Hepatocyte (in vitro differentiated cells): ENCODE measurements at places on chromosomes 1 and 21.

DNA sequence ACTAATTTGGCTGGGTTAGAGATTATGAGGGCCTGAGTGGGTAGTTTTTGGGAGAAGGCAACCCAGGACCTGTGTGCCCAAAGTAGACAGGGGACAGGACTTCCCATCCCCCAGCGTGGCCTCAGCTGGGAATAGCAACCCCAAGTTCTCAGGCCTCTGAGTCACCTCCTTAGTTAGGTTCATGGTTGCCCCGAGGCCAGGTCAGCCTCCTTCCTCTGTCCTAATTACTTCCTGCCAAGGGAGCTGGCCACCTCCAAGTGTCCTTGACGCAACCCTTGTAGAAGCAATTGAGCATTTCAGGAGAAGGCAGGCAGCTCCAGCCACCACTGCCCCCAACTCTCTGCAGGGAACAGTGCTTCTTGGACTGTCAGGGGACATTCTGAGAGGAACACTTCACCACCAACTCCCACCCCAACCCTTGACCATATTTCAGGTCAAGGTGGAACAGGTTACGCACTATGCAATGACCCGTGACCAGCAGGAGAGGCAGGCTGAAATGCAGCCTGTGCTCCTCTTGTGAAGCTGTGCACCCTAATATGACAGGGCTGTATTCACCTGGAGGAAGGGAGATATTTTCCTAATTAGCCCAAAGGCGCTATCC is 5.1 kb upstream of the NT5C1A start:
- no peak for DNase-seq

DNA sequence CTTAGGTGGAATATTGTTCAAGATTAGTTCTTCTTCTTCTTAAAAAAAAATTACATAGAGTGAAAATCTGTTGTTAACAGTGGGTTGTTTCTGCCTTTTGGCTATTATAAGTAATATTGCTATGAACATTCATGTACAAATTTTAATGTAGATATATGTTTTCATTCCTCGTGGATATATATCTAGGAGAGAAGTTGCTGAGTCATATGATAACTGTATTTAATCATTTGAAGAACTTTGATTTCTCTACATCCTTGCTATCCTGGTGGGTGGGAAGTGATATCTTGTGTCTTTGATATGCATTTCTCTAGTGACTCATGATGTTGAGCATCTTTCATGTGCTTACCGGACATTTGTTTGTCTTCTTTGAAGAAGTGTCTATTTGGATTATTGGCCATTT is 29.9 kb downstream of the MAST2 start:
- no peak for DNase-seq

GRCh38 chr1:54487571-54488050 is 60.4 kb upstream of the ACOT11 start:
- peak; percentile 15 for DNase-seq

GRCh38 chr1:29355375-29355774 is 119.1 kb downstream of the PTPRU start:
- no peak for DNase-seq

DNA sequence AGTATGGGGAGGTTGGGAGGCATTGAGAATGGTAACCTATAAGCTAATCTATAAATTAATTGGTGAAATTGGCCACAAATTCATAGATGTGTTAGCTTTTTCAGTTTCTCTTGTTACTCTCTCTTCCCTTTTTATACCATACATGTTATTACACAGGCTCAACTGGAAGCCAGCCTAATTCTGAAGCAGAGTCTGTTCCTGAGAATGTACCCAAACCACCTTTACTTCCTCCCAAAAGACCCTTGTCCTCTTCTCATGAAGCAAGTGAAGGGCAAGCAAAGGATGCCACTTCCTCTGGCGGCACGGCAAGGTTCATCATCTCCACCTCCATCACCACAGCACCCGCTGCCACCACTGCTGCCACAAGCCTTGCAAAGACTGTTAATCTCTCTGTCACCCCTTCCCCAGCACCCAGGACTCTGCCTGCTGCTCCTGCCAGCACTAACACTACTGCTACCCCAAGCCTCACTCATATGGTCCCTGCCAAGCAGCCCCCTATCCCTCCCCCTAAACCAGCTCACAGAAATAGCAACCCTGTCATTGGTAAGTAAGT is 39.5 kb upstream of the RCC1 start:
- no peak for DNase-seq

- no peak for DNase-seq
Measured at GRCh38 chr1:112687361-112687760, 12.9 kb downstream of the MOV10 start.

DNA sequence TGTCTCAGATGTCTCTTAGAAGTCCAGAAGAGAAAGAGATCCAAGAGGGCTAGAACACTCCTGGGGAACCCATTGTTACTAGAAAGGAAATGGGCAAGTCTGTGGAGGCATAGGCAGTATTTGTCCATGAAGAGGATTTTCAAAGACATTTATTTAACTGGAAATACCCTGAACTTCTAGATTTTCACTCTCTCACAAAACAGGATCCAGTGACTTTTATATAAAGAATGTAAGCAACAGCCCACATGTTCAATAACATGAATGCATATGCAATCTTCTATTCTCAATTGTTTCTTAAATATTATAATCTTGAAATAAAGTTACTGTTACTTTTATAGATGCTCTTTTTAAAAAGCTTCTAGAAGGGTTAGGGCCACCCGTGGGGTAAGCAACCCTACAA is 53.4 kb downstream of the TBX15 start:
- no peak for DNase-seq

DNA sequence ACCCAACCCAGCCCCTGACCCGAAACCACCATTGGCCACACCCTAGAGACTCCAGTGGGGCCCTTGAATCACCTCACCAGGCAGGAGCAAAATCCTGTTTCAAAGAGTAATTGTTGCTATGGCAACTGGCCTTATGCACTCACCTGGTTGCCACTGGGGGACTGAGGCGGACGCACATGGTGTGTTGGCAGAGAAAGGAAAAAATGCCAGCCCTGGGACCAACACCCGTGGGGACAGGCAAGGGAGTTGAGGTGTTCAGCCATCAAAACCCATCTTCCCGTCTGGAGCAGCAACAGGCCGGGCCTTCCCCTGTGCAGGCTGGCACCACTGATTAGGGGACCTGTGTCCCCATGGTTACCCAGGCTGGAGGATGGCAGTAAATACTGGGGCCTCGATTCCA is 395.8 kb upstream of the VAMP3 start:
- no peak for DNase-seq

- DNase-seq = no peak
Measured at GRCh38 chr1:165632152-165632469, 1.1 kb downstream of the MGST3 start.

- no peak for DNase-seq
Measured at GRCh38 chr1:221315330-221315729, 426.6 kb downstream of the DUSP10 start.

- DNase-seq = no peak
Measured at GRCh38 chr1:3240524-3241235, 171.7 kb downstream of the PRDM16 start.

- no peak for DNase-seq
Measured at GRCh38 chr21:37199057-37199924, 67.8 kb downstream of the VPS26C start.

DNA sequence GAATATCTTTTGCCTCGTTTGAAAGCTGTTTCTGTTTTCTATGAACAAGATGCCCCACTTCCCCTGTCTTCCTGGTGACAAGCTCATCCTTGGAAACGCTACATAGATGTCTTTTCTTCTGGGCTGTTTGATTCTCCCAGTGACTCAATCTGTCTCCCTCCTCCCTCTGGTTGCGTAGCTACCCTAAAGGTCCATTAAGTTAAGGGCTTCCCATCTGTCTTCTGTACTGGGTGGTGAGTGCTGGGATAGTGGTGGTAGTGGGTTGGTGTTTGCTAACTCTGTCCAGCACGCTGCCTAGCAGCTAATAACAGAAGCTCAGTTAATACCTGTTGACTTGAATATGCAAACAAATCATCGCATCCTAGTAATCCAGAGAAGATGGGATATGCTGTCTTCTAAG is 50.2 kb upstream of the GCLM start:
- DNase-seq = no peak

GRCh38 chr1:111225717-111226400 is 1.7 kb upstream of the CHI3L2 start:
- no peak for DNase-seq

- no peak for DNase-seq
Measured at GRCh38 chr1:41436281-41437010, 48.0 kb downstream of the EDN2 start.

GRCh38 chr21:27557356-27557755 is 590.5 kb upstream of the ADAMTS5 start:
- DNase-seq = no peak

GRCh38 chr21:39022863-39023693 is 160.2 kb downstream of the PSMG1 start:
- no peak for DNase-seq

GRCh38 chr1:31577515-31578192 is 1.3 kb downstream of the TINAGL1 start:
- no peak for DNase-seq

GRCh38 chr1:58585166-58585565 is 8.1 kb upstream of the TACSTD2 start:
- DNase-seq = no peak

DNA sequence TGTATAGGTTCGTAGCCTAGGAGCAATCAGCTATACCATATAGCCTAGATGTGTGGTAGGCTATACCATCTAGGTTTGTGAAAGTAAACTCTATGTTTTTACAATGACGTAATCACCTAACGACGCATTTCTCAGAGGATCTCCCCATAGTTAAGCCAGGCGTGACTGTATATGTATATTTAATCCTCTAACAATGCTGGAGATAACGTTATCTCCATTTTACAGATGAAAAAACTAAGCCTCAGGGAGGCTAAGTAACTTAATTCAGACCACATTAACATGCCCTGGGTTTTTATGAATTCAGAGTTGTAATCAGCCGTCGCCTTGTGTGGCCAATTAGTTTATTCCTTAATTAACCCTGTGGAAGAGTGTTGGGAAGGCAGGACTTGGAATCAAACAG is 107.7 kb upstream of the PLXNA2 start:
- no peak for DNase-seq

DNA sequence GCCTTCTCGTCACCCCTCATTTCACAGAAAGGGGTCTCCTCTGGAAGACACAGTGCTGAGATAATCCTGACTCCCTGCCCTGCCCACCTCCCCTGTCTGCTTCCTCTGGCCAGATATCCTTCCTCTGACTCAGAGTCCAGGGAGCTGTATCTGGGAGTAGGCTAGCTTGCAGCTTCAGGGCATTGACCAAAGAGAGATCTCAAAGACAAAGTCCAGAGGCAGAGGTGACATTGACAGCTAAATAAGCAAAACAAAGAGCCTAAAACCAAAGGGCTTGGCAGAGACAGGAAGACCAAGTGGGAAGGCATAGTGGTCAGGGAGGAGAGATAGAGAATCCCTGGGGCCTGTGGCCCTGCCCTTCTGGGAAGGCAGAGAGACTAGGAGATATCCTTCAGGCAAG is 64.9 kb downstream of the TNR start:
- no peak for DNase-seq

GRCh38 chr1:12464598-12465056 is 153.4 kb downstream of the DHRS3 start:
- DNase-seq = peak; percentile 60

GRCh38 chr1:226764533-226764932 is 25.5 kb upstream of the ITPKB start:
- DNase-seq = no peak

DNA sequence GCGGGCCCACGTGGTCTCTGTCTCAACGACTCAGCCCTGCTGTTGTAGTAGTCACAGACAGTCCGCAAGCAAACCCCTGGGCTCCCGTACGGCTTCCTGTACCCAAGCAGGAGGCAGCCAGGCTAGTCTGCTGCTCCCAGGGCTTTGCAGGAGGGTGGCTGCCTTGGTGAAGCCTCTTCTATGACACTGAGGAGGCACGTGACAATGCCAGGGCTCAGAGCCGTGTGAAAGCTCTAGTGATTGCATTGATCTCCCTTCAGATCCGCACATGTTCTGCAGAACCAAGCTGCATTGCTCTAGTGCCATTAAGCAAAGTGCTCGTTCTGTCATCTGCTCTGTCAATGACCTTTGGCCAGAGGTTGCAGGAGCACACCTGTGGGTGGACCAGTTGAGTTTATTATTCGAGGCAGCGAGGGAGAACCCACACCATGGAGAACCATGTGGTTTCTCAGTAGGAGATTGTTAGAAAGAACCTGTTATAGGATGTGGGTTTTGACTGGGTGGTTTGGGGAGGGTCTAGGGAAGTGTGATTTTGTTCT is 18.0 kb downstream of the UMODL1 start:
- DNase-seq = no peak

GRCh38 chr1:36781098-36781497 is 253.2 kb downstream of the GRIK3 start:
- no peak for DNase-seq

- no peak for DNase-seq
Measured at GRCh38 chr21:22842875-22843274, 1844.7 kb downstream of the NCAM2 start.

GRCh38 chr1:51514733-51515132 is 4.3 kb downstream of the EPS15 start:
- DNase-seq = no peak

- peak; percentile 32 for DNase-seq
Measured at GRCh38 chr1:236516929-236517704, 6.7 kb upstream of the LGALS8 start.

- no peak for DNase-seq
Measured at GRCh38 chr1:160850541-160850940, 12.1 kb downstream of the CD244 start.

DNA sequence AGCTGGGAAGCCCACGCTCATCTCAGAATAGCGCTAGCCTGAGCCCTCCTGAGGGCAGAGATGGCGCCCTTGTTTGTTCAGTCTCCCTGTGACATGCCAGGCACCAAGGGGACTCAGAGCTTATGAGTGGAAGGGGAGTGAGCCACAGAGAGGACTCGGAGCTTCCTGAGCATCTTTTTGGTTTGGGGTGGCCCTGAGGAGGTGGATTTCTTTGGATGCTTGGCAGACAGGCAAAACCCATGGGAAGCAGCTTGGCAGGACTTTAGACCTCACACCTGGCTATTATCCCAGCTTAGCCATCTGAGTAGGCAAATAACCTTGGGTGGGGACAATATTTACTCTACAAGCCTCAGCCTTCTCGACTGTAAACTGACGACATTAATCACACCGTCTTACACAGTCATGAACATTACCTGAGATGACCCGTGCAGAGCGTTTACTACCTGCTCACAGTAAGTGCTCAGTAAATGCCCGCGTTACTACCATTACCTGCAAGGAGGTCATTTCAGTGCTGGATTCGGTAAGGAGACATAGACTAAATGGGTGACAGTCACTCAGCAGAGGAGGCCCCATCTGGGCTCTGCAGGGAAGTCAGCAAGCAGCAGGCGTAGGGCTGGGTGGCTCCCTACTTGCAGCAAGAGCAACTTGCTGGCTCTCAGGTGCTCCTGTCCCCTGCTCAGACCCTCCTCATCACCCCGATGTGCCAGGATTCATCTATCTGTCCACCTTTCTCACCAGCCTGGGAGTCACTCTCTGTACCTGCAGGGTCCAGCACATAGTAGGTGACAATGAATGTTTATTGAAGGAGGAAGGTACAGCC is 54.9 kb downstream of the KLHDC7A start:
- DNase-seq = peak; percentile 74
